GM03348 (cell line): ENCODE measurements at places on chromosomes 11 and 22.

DNA sequence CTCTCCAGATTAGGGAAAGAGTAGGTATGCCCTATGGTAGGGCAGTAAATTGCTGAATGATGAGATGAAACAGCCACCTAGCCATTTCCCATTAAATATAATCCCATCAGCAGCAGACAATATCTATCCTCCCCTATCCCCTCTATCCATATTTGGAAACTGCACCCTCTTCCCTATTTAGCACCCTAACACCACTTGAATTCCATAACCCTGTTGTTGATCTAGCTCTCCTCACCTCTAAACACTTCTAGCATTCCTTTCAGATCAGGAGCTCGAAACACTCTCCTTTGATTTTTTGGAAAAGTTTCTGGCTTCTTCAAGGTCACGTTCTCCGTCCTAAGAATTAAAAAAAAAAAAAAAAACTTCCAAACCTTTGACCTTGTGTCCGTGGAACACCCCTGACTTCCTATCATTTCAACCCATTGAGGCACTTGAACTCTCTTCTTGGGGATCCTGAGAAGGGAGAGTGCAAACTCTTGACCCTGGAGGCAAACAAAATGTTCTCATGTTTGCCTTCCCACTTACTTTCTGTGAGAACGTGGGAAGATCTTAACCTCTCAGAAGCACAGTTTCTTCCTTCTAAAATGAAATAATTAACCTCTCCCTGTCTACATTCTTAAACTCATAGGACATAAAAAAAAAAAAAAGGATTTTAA is 19.0 kb downstream of the TRIM5 start:
- DNase-seq = no peak

DNA sequence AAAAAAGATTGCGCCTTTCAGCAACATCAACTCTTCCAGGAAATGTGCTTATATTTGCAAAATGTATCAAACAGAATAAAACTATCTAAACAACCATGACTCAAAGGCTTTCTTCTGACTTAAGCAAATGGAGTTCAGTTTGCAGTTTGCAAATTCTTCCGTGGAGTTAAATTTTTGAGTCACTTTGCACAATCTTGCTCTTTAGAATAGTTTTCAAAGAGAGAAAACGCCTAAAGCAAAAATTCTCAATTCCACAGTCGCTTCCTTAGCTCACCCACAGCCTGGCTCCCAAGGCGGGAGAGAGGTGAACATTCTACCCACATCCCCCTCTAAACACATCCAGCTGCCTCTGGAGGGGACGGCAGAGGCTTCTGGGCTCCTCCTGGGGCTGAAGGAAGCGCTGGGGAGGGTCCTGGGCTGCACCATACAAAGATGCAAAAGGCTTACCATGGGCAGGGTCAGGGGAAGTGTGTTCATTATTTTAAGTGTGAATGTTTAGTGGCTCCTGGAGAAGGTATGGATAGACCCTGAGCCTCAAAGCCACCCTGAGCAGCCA is 1487.3 kb downstream of the TBC1D22A start:
- DNase-seq = no peak

GRCh38 chr11:94759522-94759921 is 8.6 kb upstream of the AMOTL1 start:
- no peak for DNase-seq

GRCh38 chr11:72940417-72940816 is 126.2 kb downstream of the ATG16L2 start:
- DNase-seq = no peak

GRCh38 chr22:49825944-49826602 is 1.6 kb downstream of the BRD1 start:
- DNase-seq = peak; percentile 48

DNA sequence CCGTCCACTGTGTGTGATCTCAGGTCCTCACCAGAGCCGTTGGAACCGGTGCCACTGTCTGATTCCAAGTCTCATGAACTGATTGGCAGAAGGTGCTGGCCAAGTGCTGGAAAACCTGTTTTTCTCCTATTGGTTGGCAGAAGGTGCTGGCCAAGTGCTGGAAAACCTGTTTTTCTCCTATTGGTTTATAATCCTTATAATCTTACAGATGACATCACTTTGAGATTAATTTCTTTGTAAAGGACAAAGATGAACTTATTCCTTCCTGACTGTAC is 1106.3 kb downstream of the BRD1 start:
- no peak for DNase-seq
